Spleen (tissue), 13 donors: ENCODE measurements at places on chromosomes 3 and 15. TPM values are rescaled to one million over a fixed set of nuclear protein-coding genes. Genes with fewer than 3 reads are reported as not detected.

GRCh38 chr15:60563539-60564404 is 84.8 kb upstream of the ICE2 start:
- no peak overlapping the region for H3K27ac ChIP-seq
- H3K4me3 ChIP-seq: no peak overlapping the region
- no peak for DNase-seq
- no peaks in the 10 kb centered on the region for H3K36me3 ChIP-seq
- peaks cover 25% of the 10 kb centered on the region for H3K4me1 ChIP-seq

PTH1R gene
- 5.1 TPM for total RNA-seq

AADACL2 gene
- not detected for total RNA-seq

TRIM42 gene
- not detected for total RNA-seq

FRMD4B gene
- 112 TPM for total RNA-seq
